Thoracic aorta (tissue), 2 donors: ENCODE measurements at places on chromosomes 1 and 21. TPM values are rescaled to one million over a fixed set of nuclear protein-coding genes. Genes with fewer than 3 reads are reported as not detected.

DNA sequence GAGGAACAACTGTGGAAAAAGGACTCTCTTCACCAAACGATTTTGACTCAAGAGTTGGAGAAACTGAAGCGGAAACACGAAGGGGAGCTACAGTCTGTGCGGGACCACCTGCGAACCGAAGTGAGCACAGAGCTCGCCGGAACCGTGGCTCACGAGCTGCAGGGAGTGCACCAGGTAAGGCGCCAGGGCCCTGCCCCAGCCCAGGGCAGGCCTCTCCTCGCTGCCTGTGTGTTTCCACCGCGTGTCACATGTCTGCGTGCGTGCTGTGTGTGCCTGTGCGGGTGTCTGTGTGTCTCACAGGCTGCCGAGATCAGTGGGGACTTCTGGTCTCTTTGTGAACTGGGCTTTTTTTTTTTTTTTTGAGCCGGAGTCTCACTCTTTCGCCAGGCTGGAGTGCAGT, 43.0 kb downstream of the PCNT start:
- no peak for DNase-seq

GRCh38 chr1:35215346-35215745, 22.4 kb upstream of the SFPQ start:
- no peak for DNase-seq

- no peak for DNase-seq
Observed at GRCh38 chr1:24384251-24385090, 29.1 kb downstream of the STPG1 start.

- DNase-seq: no peak
Observed at GRCh38 chr21:16070207-16070651, 340.4 kb downstream of the USP25 start.

IGSF9 gene
- not detected for total RNA-seq

DNA sequence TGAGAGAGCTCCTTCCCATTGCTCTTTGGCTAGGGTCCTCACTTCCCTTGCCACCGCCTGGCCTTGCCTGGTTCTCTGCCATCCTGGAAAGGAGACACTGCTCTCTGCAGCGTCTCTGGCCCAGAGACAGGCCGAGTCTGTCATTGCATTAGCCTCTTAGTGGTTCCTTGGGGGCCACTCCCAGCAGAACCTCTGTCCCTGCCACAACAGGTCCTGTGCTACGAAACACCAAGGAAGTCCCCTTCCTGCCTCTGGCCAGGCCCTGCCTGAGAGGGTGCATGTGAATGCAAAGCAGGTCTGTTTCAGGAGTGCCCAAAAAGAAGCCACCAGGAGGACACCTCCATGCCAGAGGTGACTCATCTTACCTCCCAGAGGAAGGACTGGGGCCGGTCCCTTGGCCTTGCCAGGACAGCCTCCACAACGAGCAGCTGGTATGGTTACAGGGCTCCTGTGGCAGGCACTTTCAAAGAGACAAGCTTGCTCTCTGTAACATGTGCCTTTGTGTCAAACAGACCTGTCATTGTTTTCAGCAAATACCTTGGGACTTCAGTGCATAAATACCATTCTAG, 59.6 kb downstream of the VPS26C start:
- DNase-seq: no peak

GRCh38 chr1:10160907-10161490, 49.4 kb upstream of the KIF1B start:
- no peak for DNase-seq

- no peak for DNase-seq
Observed at GRCh38 chr1:5680600-5680999, 311.6 kb downstream of the NPHP4 start.

ARF1 gene
- total RNA-seq: 366 TPM

- no peak for DNase-seq
Observed at GRCh38 chr1:163928651-163929050, 606.9 kb downstream of the NUF2 start.

DNA sequence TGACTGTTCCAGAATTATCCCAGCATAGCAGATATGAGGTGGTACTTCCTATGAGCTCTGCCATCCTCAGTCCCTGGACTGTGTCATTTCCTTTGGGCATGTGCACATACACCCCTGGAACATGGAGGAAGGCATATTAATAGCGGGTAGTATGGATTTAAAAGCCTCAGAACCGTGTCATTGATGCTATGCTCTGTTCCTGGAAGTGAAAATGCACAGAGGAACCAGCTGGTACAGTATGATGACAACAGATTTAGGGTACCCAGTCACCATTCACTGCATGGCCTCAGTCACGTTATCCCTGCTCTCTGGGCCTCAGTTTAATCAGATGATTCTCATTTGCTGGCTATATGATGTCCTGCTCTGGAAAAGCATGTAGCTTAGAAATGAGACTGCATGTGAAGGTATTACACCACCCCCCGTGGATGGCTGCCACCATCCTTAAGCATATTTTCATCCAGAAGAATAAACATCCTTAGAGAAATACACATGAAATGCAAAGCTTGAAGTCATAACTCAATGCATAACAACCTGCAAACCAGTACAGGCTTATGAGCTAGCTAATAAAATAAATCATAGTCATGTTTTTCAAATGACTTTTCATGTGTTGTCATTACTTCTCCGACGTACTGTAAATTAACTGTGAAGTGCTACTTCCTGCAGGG, 37.8 kb downstream of the SETD4 start:
- DNase-seq: no peak

DNA sequence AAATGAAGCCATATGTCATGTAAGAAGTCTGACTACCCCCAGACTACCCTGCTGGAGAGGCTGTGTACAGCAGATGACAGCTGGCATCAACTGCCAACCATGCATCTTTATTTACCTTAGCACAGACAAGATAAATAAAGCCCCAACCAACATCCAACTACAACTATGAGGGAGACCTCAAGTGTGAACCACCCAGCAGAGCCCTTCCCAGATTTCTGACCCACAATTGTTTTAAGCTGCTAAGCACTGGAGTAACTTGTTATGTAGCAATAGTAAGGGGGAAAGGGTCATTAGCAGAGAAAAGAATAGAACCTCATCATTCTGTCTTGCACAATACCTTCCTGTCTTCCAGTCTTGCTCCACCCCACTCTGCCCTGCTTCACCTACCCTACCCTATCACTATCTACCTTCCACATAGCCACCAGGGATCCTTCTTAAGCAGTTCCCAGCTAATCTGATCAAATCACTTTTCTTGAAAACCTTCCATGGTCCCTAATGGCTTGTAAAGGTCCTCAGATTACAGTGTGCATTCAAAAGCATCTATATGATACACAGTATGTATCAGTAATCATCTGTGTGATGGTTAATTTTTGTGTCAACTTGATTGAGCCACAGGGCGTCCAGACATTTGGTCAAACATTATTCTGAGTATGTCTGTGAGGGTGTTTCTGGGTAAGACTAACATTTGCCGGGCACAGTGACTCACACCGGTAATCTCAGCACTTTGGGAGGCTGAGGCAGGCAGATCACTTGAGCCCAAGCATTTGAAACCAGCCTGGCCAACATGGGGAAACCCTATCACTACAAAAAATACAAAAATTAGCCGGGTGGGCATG, 19.6 kb upstream of the RBM15 start:
- DNase-seq: no peak

RHD gene
- not detected for total RNA-seq

DNA sequence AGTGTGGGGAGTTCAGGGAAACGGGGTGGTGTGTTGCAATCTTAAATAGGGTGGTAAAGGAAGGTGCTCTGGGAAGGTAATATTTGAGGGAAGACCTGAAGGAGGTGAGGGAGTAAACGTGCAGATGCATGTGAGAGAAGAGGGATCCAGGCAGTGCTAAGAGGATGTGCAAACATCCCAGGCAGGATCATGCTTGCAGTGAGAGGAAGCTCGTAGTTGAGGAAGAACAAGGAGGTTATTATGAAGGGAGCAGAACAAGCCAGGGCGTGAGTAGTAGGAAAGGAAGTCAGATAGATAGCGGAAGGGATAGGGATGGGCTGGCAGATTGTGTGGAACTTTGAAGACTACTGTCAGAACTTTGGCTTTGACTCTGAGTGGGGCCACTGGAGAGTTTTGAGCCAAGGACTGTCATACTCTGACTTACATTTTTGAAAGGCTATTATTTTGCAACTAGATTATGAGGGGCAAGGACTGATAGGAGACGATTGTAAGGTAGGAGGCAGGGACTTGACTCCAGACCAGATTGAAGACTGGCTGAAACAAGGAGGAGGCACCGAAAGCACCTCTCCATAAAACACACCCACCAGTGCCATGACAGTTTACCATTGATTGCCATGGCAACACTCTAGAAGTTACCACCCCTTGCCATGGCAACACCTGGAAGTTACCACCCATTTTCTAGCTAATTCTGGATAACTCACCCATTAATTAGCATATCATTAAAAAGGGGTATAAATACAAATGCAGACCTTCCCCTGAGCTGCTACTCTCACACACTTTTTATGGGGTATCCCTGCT, 67.0 kb downstream of the XCL2 start:
- no peak for DNase-seq

GRCh38 chr1:25500694-25501093, 42.7 kb upstream of the LDLRAP1 start:
- no peak for DNase-seq

DNA sequence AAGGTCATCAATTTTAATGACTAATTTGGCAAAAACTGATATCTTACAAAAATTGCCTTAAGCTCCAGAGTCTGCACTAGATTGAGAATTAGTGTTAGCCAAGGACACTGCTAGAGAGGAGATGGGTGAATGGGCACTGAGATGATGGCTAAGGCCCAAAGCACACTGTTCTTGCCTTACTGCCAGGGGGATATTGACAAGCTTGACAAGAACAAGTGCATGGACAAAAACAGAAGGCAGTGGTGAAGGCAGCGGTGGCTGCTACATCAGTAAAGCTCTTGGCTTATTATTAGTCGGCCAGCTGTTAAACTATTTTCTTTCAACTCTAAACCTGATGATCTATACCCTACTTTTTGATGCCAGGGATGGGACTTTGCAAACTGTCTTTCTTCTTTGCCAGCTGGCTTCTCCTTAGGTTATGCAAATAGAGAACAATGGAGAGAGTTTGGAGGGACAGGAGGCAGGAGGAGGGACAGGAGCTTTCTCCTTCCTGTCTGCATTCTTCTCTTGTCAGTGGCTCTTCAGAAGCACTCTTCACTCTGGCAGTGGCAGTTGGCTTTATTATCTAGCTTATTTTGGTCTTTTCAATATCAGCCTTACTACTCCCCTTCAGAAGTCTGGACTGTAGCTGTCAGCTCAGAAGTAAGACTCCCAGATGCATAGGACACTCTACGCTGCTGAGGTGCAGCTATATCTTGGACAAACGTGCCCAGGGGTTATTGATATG, 853.5 kb upstream of the TMPRSS15 start:
- DNase-seq: no peak

GRCh38 chr1:43598622-43599021, 51.3 kb upstream of the KDM4A start:
- no peak for DNase-seq

NTRK1 gene
- 0.42 TPM for total RNA-seq

DNA sequence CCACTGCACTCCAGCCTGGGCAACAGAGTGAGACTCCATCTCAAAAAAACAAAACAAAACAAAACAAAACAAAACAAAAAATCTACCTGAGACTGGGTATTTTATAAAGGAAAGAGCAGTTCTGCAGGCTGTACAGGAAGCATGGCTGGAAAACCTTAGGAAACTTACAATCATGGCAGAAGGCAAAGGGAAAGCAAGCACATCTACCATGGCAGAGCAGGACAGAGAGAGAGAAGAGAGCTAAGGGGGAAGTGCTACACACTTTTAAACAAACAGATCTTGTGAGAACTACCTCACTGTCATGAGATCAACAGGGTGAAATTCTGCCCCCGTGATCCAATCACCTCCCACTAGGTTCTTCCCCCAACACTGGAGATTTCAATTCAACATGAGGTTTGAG, 198.3 kb upstream of the SAMSN1 start:
- DNase-seq: no peak

MAP3K21 gene
- total RNA-seq: 2.8 TPM

DNA sequence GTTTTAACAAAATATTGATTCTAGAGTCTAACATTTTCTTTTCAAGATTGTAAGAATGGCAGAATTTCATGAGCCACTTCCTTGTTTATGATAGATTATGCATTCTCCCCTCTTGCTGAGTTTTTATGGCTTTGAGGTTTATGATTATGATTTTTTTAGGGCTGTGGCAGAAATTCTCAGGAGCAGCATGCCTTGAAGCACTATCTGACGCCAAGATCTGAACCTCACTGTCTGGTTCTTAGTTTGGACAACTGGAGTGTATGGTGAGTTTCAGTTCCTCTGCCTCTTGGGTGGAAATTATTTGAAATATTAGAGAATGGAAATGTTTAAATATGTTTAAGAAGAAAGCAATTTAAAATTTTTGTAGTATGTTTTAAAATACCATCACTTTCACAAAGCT, 10.2 kb downstream of the USP16 start:
- no peak for DNase-seq

DNA sequence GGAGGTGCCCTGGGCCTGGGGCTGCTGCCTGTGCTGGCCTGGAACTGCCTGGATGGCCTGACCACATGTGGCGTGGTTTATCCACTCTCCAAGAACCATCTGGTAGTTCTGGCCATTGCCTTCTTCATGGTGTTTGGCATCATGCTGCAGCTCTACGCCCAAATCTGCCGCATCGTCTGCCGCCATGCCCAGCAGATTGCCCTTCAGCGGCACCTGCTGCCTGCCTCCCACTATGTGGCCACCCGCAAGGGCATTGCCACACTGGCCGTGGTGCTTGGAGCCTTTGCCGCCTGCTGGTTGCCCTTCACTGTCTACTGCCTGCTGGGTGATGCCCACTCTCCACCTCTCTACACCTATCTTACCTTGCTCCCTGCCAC, 1.8 kb downstream of the GPR3 start:
- no peak for DNase-seq

- no peak for DNase-seq
Observed at GRCh38 chr1:171372418-171373084, 58.6 kb downstream of the FMO4 start.
